Left ventricle myocardium superior (tissue), 1 donor: ENCODE measurements at places on chromosomes 1 and 21. TPM values are rescaled to one million over a fixed set of nuclear protein-coding genes. Genes with fewer than 3 reads are reported as not detected.

DNA sequence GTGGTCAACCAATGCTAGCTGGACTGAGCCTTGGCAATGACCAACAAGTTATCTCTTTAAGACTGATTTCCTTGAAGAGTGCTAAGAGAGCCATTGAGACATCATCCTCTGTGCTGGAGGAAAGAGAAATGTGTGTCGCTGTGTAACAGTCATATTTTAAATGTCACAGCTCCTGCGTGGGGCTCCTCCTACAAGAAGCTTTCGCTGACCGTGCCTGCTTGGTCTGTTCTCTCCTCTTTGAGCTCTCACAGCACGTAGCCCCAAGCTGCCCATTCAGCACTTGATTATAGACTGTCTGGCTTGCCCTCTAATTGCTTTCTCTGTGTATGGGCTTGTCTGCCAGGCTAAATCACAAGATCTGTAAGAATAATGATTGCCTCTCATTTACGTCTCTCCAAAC is 221.3 kb downstream of the FOXD2 start:
- no peak for DNase-seq

GRCh38 chr1:95043141-95043980 is 29.4 kb downstream of the ALG14 start:
- DNase-seq = peak; percentile 85

- DNase-seq = no peak
Measured at GRCh38 chr1:39189592-39190041, 14.9 kb upstream of the MACF1 start.

DNA sequence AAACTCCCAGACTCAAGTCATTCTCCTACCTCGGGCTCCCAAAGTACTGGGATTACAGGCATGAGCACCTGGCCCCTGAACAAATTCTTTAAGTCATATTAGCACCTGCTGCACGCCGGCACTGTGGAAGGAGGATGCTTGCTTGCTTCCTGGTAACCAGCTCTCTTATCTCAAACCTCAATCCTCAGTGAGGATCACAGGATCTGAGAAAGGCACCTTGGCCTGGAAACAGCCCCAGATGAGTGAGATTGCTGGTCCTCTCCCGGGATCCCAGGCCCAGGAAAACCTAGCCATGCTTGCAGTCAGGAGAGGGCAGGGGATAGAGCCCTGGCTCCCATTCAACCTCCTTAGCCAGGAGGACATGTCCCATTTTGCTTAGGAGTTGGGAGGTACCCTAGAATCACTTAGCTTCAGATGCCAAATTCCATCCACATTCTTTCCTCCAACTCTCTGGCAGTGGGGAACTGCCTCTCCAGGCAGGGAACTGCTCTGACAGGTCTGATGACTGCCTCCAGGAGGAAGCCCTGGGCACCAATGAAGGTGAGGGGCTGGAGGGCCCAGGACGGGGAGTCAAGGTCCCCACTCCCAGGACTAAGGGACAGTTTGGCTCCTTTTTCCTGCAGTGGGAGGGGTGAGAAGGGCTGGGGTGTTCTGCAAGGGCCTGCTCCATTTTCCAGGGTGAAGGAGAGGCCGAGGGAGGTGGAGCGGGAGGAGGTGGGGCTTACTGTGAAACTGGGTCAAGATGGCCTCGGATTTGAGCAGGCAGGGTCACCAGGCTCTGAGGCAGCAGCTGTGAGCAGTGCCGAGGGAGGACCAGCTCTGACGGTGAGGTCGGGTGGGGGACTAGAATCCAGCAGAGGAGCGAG is 9.5 kb downstream of the GPR37L1 start:
- peak; percentile 71 for DNase-seq

- no peak for DNase-seq
Measured at GRCh38 chr21:34949499-34949898, 99.6 kb downstream of the RUNX1 start.

- DNase-seq = no peak
Measured at GRCh38 chr1:78958711-78959110, 47.8 kb downstream of the ADGRL4 start.

GRCh38 chr1:66739401-66740157 is 12.7 kb upstream of the DYNLT5 start:
- DNase-seq = no peak

The GSTM2 gene
- total RNA-seq = 83.6 TPM
